DMS53 (cell line): ENCODE measurements at places on chromosomes 13 and 19.

DNA sequence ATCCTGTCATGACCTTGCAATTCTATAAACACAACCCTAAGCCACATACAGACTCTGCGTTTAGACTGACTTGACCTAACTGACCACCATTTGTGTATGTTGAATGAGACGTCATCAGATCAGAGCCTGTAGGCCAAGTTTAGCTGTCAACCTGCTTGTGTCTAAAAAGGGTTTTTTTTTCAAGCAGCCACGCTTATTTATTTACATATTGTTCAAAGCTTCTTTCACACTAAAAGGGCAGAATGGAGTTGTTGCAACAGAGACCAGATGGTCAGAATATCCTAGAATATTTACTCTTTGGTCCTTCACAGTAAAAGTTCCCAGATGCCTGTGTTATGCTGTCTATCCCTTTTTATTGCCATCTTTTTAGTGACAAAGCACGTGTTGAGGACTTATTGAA is 307.7 kb upstream of the SLC10A2 start:
- no peak for DNase-seq

DNA sequence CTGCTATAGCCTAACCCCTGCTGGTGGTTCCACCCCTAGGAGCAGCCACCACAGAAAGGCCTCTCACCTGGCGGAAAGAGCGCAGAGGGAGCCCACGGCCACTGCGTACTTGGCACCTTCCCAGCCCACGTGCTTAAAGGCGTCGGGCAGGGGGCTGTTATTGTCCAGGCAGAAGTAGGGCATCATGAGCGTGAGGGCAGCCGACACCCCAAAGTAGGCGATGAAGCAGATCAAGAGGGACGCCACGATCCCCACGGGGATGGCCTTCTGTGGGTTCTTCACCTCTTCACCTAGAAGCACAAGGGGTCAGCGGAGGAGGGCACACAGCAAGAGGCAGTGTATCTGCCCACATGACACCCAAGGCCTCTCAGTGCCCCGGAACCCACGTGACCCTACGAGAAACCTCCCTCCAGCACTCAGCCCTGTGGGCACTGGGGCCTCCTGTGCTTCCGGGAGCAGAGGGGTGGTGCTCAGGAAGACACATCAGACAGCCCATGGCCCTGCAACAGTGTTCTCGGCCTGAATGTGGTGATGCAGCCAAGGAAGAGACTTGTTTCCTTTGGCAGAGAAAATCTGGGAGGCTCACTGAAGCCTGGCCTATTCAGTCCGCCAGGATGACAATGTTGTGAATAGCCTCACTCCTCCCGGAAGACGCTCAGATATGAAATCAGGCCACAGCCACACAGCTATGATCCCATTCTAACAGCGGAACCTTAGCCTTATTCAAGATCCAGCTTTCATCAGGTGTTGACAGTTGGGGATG is 72.1 kb downstream of the SLC7A1 start:
- DNase-seq: no peak

- DNase-seq: no peak
Observed at GRCh38 chr13:79432992-79433391, 26.9 kb upstream of the RBM26 start.

DNA sequence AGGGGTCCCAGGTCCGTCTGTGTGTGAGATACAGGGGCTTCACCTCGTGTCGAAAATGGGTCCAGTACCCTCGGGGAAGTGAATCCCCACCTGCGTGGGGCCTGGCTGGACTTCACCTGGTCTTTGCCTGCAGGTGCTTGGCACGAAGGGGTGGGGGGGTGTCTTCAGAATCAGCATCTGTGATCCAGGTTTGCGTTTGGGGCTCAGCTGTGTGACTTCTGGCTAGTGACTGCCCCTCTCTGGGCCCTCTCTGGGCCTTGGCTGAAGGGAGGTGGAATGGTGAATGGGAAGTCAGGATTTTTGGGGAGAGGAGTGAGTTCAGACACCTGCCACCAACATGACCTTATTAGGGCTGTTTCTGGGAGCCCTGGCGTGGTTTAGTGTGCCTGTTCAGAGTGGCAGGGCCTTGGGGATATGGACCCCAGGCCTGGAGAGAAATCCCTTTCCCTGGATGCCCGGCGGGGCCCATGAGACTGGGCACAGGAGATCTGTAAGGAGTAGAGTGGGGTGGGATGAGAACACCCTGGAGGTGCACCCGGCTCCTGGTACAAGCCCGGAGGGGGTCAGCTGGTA is 2.7 kb downstream of the CELF5 start:
- DNase-seq: peak; percentile 20

DNA sequence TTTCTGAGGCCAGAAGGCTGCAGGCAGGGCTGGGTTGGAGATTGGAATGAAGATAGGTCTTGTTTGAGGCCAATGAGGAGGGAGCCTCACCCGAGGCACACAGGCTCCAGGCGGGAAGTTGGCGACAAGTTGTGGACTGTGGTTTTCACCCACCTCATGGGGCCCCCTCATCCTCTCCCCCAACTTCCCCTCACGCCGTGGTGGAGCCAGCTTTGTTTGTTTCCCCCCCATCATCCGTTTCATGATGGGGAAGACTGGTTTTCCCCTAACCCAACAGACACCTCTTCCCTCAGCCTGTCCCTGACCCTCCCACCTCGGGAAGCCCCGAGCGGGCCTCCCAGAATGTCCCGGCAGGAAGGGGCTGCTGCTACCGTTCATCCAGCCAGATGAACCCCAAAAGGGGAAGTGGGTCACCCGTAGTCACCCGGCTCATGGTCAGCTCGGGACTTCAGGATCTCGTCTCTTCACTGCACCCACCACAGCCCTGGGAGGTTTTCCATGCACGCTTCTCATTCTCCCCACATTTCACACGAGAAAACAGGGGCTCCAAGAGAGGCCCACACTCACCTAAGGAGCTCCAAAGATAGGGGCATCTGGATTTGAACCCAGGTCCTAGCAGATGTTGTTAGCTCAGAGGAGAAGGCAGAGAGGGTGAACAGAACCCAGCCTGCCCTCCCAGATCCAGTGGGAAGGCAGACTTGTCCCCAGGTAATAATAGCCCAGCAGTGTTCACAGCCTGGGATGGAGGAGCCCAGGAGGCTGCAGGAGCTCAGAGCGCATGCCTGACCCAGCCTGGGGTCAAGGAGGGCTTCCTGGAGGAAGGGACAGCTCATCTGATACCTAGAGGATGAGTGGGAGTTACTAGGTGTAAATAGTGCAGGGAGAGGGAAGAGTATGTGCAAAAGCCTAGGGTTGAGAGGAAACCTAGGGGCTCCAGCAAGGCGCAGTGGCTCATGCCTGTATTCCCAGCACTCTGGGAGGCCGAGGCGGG is 23.5 kb downstream of the CEACAM16 start:
- no peak for DNase-seq
